ENCODE measurements at places on chromosomes 2 and 18.

- DNase-seq, result no peak
These were observed 272.9 kb downstream of the TGIF1 start for GRCh38 chr18:3722649-3723433.

DNA sequence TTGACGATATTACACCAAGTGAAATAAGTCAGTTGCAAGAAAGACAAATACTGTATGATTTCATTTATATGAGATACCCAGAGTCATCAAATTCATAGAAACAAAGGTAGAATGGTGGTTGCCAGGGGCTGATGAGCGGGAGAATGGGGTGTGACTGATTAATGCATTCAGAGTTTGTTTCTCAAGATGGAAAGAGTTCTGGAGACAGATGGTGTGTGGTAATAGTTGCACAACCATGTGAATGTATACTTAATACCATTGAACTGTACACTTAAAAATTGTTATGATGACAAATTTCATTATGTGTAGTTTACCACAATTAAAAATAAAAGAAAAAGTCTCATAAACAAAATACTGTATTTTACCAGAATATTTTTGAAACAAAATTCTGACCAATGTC lies 117.3 kb downstream of the PIGN start:
- peak; percentile 30 for DNase-seq

DNA sequence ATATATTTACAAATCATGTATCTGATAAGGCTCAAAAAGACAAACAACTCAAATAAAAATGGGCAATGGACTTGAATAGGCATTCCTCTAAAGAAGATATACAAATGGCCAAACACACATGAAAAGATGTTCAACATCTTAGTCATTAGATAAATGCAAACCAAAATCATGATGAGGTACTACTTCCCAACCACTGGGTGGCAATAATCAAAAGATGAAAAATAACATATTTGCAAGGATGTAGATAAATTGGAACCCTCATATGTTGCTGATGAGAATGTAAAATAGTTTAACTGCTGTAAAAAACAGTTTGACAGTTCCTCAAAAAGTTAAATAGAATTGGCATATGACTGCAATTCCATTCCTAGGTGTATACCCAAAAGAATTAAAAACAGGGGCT lies 132.3 kb downstream of the TTC32 start:
- DNase-seq, result no peak

GRCh38 chr18:76658627-76659026 lies 163.6 kb upstream of the ZNF516 start:
- DNase-seq, result no peak

DNA sequence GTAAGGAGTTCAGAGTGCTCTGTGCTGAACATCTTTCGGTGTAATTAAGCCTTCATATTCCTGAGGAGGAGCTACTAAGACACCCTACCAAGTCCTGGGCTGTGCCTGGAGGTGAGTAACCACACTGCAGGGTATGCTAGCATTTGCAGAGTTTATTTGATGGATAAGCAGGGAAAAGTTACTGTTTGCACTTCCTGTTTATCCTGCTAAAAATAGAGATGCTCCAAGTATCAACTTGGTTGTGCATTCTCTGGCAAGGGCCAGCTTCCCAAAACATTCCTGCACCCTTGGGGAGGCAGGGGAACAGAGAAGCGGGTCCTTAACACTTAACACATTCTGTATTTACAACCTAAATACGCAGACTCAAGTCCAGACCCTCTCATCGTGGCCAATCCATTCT lies 49.8 kb downstream of the PARD6G start:
- no peak for DNase-seq

- no peak for DNase-seq
These were observed 16.2 kb downstream of the INPP4A start for GRCh38 chr2:98460573-98461497.
